ENCODE measurements at places on chromosomes 1 and 21.

- DNase-seq, result no peak
Measured at GRCh38 chr1:12340544-12340930, 110.7 kb downstream of the VPS13D start.

DNA sequence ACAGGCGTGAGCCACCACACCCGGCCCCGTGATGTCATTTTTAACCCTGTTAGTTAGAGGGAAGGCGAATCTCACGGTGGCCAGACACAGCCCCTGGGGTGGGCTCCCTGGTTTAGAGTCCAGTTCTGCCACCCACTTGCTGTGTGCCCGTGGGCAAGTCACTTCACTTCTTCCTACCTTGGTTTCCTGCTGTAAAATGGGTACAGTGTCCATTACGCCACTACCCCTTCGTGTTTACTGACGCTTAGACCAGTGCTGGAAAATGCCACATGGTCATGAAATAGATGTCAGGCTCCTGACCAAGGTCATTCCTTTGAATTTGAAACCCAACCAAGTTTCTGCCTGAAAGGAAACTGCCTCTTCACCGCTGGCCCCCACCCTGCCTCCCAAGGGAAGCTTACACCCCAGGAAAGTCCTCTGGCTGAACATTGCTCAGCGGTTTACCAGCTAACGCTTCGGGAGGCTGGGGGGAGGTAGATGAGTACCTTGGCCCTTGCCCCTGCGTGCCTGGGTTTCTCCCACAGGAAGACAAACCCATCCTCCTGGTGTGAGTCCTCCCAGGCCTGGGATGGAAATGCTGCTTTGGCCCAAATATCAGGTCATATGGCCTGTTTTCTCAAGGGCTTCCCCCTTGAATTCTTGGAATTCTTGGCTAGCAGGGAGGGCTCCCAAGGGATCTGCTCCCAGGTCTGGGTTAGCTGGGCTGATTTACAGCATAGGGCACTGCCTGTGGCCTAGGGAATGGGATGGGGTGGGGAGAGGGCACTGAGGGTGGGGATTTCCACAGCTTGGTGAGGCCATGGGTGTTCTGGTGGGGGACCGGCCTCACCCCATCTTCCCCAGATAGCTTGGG is 7.6 kb upstream of the AADACL4 start:
- no peak for DNase-seq

GRCh38 chr1:36493524-36493923 is 10.8 kb upstream of the CSF3R start:
- no peak for DNase-seq

- no peak for DNase-seq
Measured at GRCh38 chr1:168473126-168473525, 70.7 kb downstream of the XCL2 start.

- DNase-seq, result peak; percentile 1
Measured at GRCh38 chr1:70034403-70034802, 171.0 kb downstream of the LRRC40 start.

- no peak for DNase-seq
Measured at GRCh38 chr1:152153996-152154395, 5.0 kb downstream of the RPTN start.

GRCh38 chr1:117572546-117572945 is 33.3 kb upstream of the TENT5C start:
- DNase-seq, result no peak

DNA sequence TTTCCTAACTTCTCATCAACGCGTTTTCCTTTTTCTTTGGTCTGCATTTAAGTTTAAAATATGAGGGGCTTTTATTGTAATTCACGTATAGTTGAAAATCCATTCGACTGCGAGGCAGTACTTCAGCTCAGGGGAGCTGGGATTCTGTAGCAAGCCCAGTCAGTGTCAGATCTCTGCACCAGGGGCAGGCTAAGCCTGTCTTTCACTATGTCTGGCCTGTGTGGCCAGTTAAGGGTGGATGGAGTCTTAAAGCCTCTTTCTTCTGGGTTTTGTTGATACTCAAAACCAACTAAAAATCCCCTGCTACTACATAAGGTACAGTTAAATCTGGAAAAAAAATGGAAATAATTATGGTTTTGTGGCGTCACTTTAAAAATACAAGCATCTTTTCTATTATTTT is 124.7 kb downstream of the TYW3 start:
- DNase-seq, result no peak

GRCh38 chr21:31335957-31336738 is 7.9 kb downstream of the TIAM1 start:
- no peak for DNase-seq

GRCh38 chr21:24276204-24276603 is 1331.1 kb downstream of the MRPL39 start:
- DNase-seq, result no peak

DNA sequence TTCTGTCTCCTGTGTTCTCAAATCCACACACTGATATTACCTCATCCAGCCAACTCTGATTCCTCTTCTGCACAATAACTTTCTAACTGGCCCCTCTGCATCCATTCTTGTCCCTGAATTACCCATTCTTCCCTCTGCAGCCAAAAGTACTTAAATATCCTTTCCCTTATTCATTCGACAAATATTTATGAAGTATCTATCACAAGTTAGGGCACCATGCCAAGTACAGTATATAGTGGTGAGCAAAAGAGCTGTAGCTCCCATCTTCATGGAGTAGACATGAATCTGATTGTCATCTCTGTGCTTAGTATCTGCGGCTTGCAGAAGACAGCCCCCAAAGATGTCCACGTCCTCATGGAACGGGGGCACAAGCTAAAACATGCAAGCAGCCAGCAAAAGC is 316.8 kb downstream of the SETD4 start:
- no peak for DNase-seq

DNA sequence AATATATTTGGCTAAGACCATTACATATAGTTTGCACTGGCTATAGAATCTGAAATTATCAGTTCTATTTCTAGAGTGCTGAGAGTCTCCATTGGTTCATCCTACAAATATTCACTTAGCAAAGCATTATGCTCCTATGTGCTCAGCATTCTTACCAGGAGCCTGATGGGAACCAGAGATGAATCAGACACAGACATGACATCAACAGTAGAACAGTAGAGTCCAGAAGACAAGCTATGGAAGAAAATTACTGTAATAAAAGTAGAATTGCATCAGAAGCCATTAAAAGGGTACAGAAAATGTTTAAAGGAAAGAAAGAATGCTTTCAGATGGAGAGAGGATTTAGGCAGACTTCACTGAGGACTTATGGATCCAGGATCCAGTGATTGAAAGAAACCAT is 271.7 kb upstream of the SNX7 start:
- DNase-seq, result no peak

DNA sequence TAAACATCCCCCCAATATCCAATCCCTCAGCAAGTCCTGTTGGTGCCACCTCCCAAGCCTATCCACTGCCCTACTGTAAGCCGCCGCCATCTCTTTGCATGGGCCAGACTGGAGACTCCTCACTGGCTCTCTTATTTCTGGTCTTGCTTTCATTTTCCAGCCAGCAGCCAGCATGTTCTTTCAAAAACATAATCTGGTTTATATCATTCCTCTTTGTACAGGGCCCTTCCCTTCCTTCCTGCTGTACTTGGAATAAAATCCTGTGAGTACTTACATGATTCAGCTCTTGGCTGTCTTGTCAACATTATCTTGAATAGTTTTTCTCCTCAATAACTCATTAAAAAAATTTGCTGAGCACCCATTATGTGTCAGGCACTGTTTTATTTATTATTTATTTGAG is 28.2 kb downstream of the TLR5 start:
- DNase-seq, result no peak

DNA sequence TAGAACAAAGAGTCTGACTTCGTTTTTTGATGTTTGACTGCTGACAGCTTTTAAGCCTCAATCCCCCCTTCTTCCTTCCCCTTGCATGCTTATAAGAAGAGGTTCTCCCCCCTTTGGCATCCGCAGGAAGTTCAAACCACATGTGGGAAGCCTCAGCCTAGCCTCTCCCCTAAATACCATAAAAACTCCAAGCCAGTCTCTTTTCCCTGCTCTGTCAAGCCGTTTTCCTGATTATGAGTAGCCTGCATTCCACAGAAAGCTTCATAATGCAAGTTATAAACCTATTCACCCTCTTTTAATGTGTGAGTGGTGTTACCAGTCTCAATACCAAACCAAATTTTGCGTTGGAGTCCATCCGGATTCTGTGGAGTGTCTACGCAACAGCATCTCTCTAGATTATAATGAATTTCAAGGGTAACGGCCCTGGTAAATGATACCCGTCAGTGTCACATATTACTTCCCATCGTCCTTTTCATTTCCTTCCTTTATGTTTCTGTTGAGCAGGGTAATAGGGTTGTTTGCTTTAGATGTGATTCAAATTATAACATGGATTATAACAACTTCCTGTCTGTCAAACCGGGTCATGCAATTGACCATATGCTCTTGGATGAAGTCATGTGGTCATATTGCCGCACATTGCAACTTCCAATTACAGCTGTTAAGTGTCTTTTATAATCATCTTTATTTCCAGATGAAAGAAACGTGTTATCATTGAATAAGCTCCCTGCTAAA is 717.5 kb downstream of the RWDD3 start:
- no peak for DNase-seq

DNA sequence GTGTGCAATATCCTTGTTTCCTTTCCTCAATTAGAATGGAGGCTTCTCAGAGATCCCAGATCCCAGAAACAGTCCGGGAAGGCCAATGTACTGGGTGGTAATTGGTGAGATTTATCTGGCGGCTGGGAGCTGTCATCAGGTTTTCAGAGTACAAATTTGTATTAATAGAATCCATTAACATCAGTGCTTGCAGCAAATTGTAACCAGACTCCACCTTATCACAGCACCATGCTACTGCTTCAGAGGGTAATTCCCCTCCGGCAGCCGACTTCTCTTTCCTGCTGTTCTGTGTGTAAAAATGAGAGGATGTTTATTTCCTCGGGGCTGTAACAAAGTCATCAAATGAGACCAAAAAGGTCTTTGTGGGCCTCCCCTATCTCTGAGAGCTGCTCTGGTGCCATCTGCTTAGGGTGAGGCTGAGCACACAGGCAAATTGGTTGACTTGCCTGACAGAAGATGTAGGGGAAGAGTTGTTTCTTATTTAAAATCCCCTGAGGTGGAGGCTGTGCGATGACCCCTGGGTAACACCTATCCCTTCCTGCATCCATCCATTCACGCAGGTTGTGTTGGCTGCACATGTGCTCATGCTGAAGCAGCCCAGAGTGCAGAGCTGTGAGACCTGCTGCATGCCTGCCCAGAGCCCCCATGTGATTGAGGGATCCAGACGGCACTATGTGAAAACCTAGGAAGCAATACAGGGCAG is 19.2 kb downstream of the NFASC start:
- no peak for DNase-seq

- peak; percentile 28 for DNase-seq
Measured at GRCh38 chr1:176691251-176692228, 228.6 kb downstream of the PAPPA2 start.

DNA sequence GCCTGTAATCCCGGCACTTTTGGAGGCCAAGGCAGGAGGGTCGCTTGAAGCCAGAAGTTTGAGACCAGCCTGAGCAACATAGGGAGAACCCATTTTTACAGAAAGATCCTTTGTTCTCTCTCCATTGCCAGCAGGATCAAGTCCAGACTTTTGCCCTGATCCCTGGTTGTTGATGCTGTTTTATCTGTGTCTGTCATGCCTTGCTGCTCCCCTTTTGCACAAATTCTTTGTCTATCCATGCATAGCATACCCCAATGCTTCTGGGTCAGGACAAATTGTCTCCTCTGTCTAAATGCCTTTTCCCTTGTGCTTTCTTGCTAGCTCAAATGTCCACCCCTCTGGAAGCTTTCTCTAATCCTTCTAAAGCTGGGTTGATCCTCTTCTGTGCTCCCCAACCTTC is 25.3 kb upstream of the FAAH start:
- no peak for DNase-seq

DNA sequence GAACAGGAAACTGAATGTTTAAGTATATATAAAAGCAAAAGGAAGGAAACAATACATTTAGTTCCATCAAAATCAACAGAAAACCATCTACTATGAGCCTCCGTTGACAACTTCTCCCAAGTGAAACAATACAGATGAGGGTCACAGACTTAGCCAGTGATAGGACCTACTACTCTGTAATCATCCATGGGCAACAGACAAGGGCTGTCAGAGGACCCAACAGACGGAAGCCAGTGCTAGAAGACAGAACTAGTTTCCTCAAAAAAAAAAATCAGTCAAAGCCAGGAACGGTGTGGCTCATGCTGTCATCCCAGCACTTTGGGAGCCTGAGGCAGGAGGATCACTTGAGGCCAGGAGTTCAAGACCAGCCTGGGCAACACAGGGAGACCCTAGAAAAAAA is 20.6 kb downstream of the RERE start:
- DNase-seq, result no peak

GRCh38 chr21:34825948-34826548 is 157.3 kb downstream of the CLIC6 start:
- DNase-seq, result no peak

DNA sequence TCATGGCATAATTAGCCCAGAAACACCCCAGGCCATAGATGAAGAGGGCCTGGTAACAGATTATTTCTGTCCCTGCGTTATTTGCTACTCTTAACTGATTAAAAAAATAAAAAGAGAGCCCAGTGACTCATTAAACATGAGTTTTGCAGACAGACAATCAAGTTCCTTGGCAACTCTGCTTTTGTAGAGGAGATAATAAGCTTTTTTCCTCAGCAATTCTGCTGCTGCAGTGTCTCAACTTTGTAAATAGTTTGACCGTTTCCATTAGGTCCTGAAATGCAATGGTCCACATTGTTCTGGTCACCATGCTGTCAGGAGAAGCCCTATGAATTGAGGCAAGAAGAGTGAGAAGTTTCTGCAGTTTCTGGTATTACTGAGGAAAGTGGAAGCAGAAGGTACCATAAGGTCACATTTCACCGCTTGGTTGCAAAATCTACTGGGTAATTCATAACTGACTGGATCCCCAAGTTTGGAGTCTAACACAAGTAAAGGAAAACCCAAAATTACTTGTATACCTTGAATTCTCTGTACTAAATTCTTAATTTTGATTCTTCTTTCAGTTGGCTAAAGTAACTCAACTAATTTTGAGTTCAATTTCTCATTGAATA is 139.5 kb downstream of the ZZZ3 start:
- no peak for DNase-seq

DNA sequence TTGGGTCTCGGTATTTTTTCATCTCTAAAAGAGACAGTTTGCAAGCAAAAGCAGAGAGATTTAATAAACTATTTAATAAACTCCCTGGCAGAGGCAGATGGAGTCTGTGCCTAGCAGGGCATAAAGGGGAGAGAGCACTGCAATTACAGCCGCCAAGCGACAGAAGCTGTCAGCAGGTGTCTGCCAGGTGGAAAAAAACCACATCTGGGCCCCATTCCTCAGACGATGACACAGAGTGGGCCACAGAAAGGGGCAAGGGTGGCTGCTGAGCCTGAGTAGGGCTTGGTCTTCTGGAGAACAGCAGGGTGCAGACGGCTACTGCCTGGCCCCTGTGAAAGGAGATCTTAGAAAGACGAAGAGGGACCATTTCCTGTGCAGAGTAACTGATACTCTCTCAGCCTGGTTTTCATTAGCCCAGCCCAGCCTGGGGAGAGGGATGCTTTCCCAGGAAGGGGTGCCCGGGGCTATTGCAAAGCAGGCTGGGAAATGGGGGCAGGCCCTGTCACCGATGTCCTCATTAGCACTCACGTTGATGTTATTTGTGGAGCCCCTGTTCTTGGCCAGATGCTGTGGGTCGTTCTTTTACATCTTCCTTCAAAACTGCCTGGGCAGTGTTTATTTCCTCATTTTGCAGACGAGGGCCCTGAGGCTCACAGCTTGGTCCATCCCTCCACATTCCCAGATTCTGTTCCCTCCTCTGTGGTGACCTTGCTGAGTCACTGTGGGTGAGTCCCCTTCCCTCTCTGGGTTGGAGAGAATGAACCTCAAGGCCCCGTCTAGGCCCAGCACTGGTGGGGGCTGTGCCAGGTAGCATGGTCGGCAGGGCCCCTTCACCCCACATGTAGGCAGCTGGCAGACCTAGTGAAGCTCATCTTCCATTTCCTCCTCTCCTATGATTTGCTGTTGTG is 472.7 kb downstream of the PTPRU start:
- no peak for DNase-seq

Measured in HuH-7 (cell line).